SHP77 treated with DMSO at 0.1 percent for 48 hours (cell line): ENCODE measurements at places on chromosomes 7 and 10.

- DNase-seq = no peak
These were observed 104.9 kb upstream of the FAM180A start for GRCh38 chr7:135853499-135853898.

DNA sequence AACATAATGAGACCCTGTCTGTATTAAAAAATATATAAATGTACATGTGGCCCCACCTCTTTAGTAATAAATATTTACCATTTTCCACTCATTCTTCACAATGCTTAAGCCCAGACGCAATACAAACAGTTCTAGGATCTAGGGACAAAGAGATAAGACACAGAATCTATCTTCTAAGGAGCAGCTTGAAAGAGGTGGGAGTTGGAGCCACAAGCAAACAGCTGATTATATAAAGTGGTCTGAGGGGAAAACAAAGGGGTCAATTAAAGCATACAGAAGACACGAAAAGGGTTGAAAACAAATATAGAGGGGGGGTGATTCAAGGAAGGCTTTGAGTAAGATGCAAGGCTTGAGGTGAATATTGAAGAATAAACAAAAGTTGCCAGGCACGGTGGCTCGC, 43.1 kb downstream of the UBE2H start:
- DNase-seq = no peak

- no peak for DNase-seq
These were observed 33.5 kb downstream of the FIGNL1 start for GRCh38 chr7:50416527-50417182.

GRCh38 chr7:105779856-105780780, 96.3 kb downstream of the ATXN7L1 start:
- DNase-seq = no peak

- DNase-seq = no peak
These were observed 4.7 kb upstream of the ZNF775 start for GRCh38 chr7:150374472-150374871.

DNA sequence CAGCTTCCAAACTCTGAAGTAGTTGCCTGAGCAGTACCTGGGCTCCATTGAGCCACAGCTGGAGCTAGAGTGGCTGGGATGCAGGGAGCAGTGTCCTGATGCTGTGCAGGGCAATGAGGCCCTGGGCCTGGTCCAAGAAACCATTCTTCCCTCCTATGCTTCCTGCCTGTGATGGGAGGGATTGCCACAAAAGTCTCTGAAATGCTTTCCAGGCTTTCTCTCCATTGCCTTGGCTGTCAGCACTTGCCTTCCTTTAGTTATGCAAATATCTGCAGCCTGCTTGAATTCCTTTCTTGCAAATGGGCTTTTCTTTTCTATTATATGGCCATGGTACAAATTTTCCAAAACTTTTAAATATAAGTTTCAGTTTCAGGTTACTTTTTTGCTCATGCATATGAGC, 972.2 kb upstream of the MBL2 start:
- DNase-seq = no peak

DNA sequence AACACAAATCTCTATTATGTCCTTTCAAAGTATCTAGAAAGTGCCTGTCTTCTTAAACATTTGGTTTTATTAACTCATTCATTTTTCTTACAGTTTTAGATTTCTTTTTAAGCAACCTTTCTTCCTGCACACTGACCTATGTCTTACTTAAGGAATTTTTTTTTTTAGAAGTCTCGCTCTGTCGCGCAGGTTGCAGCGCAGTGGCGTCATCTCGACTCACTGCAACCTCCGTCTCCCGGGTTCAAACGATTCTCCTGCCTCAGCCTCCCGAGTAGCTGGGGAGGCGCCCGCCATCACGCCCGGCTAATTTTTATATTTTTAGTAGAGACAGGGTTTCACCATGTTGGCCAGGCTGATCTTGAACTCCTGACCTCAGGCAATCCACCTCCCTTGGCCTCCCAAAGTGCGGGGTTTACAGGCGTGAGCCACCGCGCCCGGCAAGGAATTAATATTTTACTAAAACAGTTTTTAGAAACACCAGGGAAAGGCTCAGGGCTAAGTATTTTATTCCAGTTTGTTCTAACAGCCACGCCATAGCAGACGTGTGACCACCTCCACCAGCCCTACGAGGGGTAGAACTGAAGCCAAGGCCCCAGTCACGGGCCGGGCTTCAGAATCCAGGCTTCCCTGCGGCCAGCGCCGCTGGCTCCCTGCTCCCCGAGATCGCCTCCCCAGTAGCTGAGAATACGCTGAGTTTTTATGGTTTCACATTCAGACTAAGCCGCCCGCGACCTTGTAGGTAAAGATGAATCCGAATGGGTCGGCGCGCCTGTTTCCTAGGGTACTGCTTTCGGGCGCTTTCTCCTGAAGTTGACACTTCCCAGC, 941 bp upstream of the LUC7L2 start:
- no peak for DNase-seq

GRCh38 chr7:30928254-30928872, 16.7 kb downstream of the AQP1 start:
- DNase-seq = no peak

- no peak for DNase-seq
These were observed 50.4 kb downstream of the CCNY start for GRCh38 chr10:35386594-35387174.

GRCh38 chr7:14430926-14431325, 441.5 kb upstream of the ETV1 start:
- DNase-seq = no peak

DNA sequence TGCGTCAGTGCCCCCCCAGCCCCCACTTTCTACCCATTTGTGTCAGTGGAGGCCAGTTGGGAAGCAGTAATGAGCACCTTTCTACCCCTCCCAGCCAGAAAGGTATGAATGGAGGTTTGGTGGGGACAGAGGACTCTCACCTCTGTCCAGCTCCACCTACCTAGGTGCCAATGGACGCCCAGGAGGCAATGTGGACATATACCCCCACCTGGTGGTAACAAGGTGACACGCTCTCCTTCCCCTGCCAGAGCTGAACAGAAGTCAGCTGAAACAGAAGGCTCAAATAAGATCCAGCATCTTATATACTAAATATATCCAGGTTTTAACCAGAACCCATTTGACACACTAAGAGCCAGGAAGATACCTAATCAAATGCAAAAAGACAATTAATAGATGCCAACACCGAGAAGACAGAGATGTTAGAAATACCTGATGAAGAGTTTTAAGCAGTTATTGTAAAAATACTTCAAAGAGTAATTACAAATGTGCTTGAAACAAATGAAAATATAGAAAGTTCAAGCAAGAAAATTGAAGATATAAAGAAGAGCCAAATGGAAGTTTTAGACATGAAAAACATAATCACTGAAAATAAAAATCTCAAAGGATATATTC, 18.4 kb upstream of the SORCS3 start:
- DNase-seq = no peak

DNA sequence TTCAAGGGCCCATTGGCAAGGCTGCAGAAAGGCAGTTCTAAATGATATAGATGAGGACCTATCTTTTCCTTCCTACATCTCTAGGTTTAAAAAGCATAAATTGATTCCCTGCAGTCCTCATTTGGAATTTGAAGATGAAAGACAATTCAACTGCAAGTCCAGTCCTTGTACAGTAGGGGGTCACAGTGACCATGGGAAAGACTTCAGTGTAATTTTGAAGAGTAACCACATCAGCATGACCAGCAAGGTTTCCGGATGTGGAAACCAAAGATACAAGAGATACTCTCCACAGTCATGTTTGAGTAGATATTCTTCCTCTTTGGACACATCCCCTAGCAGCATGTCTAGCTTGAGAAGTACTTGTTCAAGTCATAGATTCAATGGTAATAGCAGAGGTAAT, 539.3 kb upstream of the TEX47 start:
- no peak for DNase-seq

GRCh38 chr7:157002819-157003421, 7.5 kb downstream of the MNX1 start:
- DNase-seq = no peak

GRCh38 chr7:25889765-25890164, 262.2 kb upstream of the NFE2L3 start:
- no peak for DNase-seq

GRCh38 chr10:114879093-114879492, 57.5 kb downstream of the FHIP2A start:
- DNase-seq = no peak

- no peak for DNase-seq
These were observed 84.0 kb downstream of the GATA3 start for GRCh38 chr10:8138471-8138870.

DNA sequence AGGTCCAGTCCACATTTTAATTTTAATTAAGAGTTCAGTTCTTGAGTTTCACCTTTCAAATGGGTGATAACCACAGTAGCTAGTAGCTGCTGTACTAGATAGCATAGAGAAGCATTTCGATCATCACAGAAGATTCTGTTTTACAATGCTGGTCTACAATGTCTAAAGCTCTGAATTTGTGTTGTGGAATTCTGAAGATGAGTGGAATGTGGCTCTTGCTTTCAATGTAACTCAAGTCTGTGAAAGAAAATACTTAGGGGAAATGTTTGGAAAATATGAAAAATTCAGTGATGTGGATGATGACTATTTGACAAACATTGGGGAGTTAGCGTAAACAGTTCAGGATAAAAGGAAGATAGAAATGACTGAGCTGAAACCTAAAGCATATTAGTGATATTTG, 139.4 kb downstream of the GNAT3 start:
- no peak for DNase-seq

GRCh38 chr10:61195211-61195610, 251.2 kb upstream of the RHOBTB1 start:
- no peak for DNase-seq

- no peak for DNase-seq
These were observed 299.1 kb downstream of the LHFPL3 start for GRCh38 chr7:104627516-104627915.

DNA sequence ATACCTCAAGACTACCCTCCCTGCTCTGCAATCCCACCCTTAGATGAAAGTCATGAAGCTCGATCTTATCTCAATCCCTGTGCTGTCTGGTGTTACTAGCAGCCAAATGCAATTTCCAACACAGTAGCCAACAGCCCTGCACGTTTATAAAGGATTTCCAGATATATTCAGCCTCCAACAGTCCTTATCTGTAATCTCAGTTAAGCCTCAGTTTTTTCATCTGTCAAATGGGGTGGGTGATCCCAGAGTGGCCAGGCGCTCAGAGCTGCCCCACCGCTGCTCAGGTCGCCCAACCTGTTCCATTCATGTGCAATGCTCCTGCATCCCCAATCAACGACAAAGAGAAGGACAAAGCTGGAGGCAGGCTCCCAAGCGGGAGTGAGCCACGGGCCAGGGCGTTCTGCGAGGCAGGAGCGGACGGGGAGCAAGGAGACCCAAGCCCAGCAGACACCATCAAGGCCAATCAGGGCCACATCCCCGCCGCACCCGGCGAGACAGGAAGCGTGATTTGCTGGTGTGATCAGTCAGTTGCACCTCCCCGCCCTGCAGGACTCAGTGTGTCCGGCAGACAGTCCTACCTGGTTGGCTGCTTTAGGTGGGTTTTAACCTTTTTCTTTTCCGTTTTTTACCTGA, 19.7 kb downstream of the PDGFA start:
- DNase-seq = no peak

GRCh38 chr10:5510281-5511072, 11.1 kb upstream of the CALML5 start:
- no peak for DNase-seq

DNA sequence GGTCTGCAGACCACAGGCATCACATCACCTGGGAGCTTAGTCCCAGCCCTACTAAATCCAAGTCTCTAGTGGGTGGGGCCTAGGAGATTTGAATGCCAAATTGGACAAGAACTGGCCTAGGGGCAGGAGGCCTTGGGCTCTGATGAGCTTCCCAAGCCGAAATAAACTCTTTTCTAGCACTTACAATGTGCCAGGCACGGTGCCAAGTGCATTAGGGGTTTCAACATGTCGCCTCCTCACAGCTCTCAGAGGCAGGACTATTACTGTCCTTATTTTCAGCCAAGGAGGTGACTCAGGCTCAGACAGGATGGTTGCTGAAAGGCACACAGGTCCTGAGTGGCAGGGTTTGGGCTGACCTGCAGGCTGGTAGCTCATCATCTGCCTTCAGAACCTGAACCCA, 9.2 kb upstream of the CPA1 start:
- DNase-seq = no peak

- DNase-seq = no peak
These were observed 123.1 kb downstream of the CLEC2L start for GRCh38 chr7:139646566-139646965.

DNA sequence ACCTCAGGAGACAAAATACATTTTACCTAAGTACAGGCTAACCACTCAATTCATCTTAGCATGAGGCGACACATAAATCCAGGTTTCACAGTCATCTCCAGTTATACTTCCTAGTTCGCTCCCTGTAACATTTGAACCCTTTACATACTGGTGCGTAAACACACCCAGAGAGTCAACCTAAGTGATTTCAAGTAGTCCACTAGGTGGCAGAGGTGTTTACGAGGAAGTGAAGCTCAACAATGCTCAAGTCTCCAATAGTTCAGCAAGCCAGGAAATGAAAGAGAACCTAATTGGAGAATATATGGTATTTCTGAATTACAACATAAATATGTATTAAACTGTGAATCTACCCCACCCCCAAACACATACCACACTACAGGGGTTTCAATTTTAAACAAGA, 76.3 kb upstream of the ABCB5 start:
- DNase-seq = no peak

DNA sequence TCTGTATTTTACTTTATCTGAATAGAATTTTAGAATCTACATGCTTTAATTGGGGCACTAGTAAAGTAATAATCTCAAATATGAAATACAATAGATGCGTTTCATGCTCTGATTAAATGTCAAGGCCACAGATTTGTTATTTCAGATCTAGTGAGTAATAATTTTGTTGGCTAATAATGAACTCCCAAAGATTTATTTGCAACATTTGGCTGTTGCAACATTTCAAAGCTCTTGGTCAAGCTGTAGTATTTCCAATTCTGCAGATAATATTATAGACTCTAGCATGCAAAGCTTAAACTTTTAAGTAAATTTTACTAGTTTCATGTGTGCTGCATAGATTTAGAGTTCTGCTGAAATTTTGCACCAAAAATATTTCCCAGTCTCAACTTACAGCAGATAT, 16.7 kb downstream of the LRRN3 start:
- no peak for DNase-seq

DNA sequence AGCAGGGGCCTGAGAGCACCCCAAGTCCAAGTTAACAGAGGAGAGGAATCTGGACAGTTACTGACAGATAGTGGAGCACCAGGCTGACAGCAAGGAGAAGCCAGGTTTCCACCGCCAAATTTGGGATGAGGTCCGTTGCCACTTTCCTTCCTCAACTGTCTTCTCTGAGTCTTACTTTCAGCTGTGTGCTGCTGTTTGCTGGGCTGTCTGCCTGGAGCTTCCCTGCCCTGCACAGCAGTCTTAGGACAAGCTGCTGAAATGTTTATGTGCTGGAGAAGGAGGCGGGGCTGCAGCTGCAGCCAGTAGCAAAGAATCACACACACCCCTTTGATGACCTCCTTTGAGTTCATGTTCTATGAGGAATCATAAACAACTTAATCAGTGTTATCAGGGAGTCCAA, 17.4 kb upstream of the CYP3A7 start:
- no peak for DNase-seq

DNA sequence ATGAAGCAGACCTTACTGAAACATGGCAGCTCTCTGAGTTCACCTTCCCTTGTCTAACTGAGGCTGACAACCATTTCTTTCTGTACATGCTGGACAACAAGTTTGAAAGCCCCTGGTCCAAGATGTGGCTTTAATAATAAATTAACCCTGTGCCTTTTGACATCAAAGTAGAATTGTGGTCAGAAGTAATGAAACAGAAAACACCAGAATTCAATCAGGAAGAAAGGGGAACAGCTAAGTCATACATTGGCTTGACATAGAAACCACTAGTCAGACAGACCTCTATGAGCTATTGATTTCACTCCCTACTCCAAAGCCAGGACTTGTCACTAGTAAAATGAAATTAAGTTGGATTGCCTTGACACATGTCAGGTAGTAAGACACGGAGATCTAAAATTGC, 175.2 kb upstream of the ASAH2 start:
- DNase-seq = no peak
